ENCODE measurements at places on chromosomes 3 and 15.

DNA sequence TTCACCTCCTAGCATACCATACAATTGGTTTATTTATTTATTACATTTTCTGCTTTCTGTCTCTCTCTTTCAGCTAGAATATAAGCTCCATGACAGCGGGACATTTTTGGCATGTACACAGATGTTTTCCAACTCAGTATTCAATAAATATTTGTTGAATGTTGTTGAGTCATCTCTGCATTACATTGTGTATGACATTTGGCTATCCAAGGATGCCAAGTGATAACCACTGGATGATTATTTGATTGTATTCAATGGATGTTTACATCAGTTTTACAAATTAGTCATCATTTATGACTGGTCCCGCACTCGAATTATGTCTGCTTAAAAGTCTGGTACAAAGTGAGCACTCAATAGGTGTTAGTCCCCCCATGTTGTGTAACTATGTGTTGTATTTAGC, 49.5 kb upstream of the STXBP5L start:
- no peak for DNase-seq

- no peak for DNase-seq
Observed at GRCh38 chr15:49622561-49622960, 1.7 kb downstream of the DTWD1 start.

DNA sequence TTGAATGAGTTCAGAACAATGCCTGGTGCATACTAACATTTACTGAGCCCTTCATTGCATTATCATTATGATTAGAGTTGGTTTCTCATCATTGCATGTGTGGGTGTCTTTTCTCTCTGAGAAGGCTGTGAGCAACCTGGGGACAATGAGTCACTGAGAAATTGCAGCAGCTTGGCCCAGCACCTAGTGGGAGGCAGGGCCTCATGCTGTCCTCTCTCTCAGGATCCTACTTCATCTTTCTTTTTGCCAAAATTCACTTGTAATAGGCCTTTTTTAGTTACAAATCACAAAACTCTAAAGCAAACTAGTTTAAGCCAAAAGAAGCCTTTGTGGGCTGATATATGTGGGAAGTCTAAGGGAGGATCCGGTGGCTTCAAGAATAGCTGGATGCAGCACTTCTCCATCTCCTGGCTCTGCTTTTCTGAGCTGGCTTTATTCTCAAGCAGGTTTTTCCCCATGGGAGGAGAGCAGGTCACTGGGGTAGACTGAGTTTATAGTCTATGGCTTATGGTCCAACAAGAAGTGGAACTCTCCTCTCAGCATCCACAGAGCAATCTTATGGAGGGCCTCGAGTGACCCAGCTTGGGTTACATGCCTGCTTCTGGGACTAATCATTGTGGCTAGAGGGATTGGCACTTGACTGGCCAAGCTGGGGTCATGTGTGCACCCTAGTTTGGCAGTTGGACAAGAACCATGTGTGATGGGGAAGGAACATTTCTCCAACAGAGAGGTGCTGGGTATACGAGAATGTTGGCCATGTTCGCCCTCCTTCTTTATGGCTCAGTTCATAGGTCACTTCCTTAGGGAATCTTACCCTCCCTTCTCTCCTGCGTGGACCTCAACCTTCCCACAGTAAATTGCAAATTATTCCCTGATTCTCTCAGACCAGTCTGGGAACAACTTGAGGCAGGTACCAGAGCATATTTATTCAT, 8.7 kb upstream of the CAMK1 start:
- DNase-seq = no peak

DNA sequence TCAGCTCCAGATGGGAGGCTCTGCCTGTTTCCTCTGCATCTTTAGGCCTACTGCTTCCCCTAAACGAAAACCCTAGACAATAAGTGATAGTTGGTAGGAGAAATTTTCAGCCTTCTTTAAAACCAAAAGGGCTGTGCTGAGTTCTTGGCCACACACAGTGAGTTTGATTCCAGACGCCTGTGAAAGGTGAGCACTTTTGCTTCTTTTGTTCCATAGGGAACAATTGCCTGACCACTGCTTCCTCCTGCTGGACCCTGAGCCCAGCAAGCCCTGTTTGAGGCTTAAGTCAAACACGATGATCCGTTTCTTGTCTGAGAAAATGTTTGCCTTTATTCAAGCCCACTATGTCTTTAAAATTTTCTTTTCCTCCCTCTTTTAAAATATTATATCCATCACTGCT, 493.9 kb downstream of the ZIC1 start:
- DNase-seq = no peak

GRCh38 chr3:23094890-23095462, 108.2 kb upstream of the UBE2E2 start:
- peak; percentile 87 for DNase-seq

DNA sequence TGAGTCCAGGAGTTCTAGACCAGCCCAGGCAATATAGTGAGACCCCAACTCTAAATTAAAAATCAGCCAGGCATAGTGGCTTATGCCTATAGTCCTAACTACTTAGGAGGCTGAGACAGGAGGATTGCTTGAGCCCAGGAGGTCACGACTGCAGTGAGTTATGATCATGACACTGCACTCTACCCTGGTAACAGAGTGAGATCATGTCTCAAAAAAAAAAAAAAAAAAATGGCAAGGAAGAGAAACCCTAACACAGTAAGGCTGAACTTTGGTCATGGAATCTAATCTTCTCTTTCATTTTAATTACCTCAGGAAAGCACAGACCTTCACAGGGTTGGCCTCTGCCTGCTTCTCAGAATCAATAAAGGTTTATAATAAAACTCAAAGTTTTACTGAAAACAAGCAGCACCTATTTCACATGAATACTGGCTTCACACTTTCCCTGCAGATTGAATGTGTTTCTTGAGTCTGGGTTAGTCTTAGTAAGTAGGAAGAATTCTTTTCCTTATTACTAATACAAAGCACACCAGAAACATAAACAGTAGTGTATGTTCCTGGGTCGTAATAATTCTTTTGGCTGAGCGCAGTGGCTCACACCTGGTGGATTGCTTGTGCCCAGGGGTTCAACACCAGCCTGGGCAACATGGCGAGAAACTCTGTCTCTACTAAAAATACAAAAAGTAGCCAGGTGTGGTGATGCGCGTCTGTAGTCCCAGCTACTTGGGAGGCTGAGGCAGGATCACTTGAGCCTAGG, 11.6 kb upstream of the NR2C2 start:
- DNase-seq = no peak

DNA sequence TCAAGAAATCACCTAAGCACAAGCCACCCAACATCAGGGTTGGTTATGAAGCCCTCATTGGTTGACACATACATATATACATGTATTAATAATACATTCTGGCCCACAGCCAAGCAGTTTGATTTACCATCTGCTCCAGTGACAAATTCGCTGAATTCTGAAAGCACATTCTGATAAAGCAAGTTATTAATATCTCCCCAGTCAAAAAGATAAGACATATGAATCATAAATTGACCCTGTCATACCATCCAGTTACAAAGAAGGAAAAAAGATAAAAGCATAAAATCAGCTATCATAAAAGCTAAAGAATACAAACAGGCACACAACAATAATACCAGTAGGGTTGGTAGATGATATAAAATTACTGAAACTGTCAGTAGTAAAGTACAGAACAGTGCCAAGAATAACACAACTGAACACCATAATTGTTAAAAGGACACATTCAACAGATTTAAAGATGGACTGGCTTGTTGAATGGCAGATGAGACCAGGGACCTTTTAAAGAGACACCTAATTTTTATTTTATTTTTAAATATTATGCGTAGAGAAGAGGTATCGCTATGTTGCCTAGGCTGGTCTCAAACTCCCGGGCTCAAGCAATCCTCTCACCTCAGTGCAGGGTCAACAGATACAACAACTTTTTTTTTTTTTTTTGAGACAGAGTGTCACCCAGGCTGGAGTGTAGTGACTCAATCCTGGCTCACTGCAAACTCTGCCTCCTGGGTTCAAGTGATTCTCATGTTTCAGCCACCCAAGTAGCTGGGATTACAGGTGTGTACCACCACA, 7.7 kb downstream of the SNX4 start:
- DNase-seq = no peak
